ENCODE measurements at places on chromosomes 6 and 20.

DNA sequence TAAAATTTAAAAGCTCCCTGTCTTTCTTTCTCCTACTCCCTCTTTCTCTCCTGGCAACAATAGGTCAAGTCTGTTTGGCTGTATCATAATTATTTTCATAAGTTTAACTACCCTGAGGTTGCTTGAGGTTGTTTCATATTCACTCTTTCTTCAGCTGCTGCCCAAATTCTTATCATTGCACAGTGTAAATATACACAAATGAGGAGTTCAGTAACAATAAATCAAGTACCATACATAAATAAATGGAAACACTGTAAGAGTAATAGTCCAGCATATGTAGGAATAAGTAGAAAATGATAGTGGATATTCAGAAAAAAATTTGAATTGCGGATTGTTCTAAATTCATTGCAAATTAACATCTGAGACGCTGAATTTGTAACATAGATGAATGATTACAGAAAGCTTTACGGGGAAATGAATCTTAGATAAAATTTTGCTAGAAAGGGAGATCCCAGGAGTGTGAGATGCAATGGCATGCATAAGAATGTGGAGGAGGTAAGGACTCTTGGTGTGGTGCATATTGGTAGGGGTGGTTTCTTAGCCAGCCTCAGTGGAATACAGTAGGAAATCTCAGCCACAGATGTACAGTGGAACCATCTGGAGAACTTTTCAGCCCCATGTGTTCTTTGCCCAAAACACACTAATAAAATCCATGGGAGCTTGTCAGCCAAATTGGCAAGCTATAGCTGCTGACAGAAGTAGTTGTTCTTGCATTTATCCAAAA, 480.7 kb downstream of the HTR1B start:
- no peak for DNase-seq

DNA sequence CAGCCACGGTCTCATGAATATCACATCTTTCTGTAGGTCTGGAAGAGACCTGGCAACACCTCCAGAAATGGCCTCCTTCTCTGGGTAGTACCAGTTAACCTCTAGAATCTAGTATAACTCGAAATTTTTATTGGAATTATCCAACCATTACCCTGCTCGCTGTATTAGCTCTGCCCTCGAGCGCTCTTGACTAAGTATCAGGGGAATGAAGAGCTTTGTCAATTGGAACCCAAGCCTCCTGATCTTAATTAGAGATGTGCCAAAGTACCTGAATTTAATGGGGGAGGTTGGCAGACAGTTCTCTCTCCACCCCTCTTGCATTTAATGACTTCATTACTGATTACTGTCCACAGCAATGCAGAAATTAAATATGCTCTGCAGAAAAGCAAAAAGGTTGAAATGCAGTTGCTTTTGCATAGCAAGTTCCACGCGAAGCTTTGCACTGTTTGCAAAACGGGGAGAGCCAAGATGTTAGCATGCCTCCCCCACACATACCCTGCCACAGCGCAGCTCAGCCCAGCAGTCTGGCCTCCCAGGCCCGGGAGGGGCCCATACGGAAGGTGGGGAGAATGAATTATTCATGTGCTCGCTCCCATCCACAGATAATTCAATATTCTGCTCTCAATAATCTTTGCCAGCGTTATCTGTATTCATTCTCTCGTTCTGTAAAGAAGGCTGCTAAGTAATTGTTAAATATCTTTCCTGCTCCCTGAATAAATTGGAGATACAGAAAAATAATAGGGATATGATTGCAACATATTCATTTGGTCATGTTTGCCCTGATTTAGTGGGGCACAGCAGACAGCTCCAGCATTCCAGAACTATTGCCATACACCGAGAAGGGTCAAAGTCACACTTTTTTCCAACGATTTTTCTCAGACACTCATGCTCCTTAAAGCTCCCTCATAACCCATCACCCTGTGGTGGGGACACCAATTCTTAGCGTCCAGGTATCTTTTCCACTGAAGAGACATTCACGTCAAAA, 305.8 kb downstream of the CDH26 start:
- no peak for DNase-seq

DNA sequence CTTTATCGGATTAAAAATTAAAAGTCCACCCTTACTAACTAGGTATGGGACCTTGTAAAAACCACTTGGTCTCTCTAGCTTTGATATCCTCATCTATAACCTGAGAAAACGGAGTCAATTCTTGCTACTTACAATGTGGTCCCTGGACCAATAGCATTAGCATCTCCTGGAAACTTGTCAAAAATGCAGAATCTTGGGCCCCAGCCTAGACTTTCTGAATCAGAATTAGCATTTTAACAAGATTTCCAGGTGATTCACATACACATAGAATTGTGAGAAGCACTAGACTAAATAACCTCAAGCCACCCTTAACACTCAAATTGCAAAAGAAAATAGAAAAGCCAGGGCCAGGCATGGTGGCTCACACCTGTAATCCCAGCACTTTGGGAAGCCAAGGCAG, 96.6 kb downstream of the RNGTT start:
- DNase-seq: no peak

DNA sequence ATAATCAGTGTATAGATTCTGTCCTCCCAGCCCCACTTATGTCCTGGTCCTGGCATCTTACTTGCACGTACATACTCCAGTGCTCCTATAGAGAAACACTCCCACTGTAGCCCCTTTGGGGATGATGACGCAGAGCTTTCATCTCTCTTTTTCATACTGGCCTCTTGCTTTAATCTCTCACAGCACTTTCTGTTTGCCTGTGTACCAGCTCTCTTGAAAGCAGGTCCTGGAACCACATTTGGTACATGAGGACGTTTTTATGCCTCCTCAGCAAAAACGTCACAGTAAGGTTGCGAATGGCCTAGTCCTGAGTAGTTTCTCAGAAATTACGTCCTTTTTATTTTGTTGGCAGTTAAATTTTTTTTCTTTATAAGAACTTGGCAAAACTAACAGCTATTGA, 10.8 kb downstream of the L3MBTL3 start:
- DNase-seq: no peak

DNA sequence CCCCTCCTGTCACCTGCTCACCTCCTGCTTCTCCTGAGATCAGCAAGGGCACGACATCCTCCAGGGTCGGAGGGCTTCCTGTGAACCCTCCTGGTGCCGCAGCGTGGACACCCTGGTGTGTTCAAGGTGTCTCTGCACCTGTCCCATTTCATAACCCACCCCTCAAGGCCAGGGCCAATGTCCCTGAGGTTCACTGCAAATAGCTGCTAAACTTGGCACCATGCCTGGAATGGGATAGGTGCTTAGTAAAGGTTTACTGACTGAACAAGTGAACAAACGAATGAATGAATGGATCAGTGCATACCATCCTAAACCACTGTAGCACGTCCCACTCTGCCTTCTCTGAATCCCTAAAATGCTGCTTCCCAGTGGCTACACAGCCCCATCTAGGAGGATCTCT, 35.0 kb downstream of the SIRPA start:
- DNase-seq: no peak

GRCh38 chr6:28393912-28394662, 5.5 kb downstream of the ZSCAN12 start:
- DNase-seq: peak; percentile 45

GRCh38 chr6:32852018-32852843, 1.3 kb downstream of the TAP1 start:
- no peak for DNase-seq

- DNase-seq: no peak
Observed at GRCh38 chr6:162814426-162814973, 86.7 kb downstream of the PACRG start.

GRCh38 chr6:170100046-170100445, 190.8 kb downstream of the DLL1 start:
- DNase-seq: no peak

DNA sequence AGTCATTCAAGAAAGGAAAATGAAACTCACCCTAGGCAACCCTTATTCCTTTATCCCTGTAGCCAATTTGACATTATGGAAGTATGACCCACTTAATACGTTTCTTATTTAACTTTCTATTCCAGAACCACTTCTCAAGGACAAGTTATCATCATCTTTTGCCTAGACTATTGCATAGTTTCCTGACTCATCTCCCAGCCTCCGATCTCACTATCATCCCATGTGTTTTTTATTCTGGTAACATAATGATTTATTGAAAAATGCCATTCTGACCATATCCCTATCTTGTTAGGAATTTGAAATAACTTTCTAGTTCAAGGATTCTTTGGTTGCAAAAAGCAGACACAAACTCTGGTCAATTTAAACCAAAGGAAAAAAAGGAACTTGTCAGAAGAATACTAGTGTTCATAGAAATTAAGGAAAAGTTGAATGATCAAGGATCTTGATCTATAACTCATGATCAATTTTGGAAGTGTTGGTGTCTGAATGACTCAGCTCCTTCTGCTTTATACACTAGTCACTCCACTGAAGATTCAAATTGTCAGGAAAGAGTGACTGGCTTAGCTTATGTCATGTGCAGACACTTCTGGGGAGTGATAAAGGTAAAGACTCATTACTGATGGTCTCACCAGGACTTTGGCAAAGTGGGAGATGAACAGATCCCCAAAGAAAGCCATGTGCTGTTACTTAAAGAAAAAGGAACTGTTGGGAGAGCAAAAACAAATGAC, 8.5 kb upstream of the TINAG start:
- DNase-seq: no peak

DNA sequence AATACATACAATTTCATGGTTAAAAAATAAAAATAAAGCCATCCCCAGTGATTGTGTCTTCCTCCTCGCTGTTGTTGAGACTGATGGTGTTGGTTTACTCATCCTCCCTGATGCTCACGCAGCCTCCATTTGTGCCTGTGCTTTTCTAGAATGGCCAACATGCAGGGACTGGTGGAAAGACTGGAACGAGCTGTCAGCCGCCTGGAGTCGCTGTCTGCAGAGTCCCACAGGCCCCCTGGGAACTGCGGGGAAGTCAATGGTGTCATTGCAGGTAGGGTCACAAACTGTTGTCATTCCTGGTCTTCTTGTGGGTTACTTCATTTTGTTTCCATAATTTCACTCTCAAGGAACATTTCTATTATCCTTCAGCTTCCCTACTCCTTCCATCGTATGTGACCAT, 28.0 kb downstream of the CAP2 start:
- no peak for DNase-seq

- DNase-seq: peak; percentile 68
Observed at GRCh38 chr6:87297119-87297518, 25.3 kb upstream of the SMIM8 start.

DNA sequence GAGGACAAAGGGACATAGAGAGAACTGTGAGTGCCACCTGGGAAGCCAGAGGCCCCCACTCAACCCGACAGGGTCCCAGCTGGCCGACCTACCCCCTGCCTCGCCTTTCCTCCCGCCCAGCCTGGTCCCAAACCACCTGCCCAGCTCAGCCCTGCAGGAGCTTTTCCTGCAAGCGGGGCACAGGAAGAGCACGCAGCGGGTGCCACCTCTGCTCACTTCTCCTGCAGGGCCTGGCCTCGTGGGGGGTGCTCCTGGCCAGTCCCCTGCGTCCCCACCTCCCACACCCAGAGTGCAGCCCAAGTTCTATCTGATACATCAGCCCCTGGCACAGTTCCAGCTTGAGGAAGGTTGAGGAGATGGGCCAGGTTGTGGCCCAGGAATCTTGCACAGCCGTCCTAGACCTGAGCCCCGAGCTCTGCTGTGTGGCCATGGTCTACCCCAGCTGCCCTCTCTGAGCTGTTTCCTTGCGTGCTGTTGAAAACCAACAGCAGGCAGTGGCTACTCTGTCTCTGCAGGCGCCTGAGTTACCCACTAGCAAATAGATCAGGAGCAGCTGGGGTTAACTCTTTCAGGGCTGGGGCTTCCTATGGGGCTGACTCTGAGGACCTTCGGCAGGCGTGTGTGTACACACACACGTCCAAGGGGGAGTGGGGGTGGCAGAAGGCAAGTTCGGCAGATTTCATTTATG, 1.7 kb downstream of the NECAB3 start:
- peak; percentile 60 for DNase-seq

GRCh38 chr6:133767357-133767970, 121.4 kb upstream of the TCF21 start:
- no peak for DNase-seq

GRCh38 chr6:157708933-157709332, 114.1 kb upstream of the SNX9 start:
- no peak for DNase-seq

DNA sequence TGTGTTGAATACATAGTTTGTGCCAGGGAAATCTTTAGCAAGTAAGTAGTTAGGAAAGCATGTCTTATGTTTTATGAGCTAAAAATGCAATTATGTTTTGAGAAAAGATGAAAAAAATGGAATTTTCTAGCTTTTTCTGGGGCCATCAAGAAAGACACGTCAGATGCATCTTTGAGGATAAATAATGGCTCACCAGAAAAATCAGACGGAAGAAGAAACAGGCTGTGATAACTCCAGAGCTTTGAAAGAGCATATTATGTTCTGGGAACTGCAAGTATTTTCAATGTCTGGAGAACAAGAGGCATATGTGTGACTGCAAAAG, 173.7 kb downstream of the CLVS2 start:
- DNase-seq: no peak

GRCh38 chr6:127980996-127981395, 80.1 kb upstream of the THEMIS start:
- DNase-seq: no peak

DNA sequence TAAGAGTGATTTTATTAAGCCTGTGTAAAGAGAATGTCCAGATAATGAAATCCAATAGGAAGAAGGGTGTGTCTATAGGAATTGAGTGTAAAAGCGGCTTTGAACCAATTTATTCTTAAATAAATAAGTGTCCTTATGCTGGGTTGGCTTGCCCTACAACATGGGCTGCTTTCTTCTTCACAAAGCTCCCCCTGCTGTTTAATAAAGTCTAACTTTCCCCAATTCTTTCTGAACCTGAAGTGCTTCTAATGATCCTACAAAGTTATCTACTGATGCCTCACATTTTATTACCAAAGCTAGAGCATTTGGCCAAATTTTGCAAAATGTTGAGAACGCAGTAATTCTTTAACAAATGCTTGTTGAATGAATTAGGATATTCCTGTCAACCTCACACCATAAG, 36.3 kb upstream of the SIRT5 start:
- peak; percentile 85 for DNase-seq

- no peak for DNase-seq
Observed at GRCh38 chr6:131381052-131381708, 191.8 kb upstream of the ARG1 start.

DNA sequence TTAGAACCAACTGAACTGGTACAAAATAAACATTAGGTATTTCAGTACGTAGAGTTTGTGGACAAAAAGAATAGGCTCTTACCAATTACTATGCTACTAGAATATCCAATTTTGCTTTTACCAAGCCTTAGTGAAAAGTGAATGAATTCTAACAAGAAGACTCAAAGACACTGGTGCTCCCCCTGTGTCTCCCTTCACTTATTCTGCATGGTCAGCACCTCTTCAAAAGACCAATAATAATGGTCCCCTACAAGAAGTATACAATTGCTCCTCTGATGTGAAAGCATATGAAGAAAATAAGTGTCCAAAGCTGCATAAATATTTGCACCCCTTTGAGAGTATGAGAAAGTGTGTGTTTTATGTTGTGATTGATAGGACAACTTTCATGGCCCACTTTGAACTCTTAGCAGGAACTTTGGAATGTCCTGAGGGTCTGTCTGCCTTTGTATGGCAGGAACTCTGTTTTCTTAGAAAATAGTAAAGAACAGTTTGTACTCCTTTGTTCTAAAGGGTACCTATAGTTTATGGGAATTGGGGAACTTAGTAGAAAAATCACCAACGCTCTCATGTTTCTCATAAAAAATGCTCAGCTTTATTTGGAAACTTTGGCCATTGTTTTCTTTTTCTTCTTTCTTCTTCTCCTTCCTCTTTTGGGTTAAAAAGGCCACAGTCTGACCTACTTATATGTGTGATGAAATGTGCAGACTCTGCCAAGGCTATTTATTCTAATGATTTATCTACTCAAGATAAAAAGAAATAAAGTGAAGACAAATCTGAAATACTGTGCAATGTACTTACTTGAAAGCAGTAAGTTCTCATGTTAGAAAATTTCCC, 352.4 kb downstream of the LAMA2 start:
- peak; percentile 60 for DNase-seq

GRCh38 chr6:95203153-95203754, 374.1 kb upstream of the MANEA start:
- peak; percentile 76 for DNase-seq

Measured in choroid plexus epithelial cell (primary cell).